Psoas muscle (tissue), 8 donors: ENCODE measurements at places on chromosomes 16 and 17.

DNA sequence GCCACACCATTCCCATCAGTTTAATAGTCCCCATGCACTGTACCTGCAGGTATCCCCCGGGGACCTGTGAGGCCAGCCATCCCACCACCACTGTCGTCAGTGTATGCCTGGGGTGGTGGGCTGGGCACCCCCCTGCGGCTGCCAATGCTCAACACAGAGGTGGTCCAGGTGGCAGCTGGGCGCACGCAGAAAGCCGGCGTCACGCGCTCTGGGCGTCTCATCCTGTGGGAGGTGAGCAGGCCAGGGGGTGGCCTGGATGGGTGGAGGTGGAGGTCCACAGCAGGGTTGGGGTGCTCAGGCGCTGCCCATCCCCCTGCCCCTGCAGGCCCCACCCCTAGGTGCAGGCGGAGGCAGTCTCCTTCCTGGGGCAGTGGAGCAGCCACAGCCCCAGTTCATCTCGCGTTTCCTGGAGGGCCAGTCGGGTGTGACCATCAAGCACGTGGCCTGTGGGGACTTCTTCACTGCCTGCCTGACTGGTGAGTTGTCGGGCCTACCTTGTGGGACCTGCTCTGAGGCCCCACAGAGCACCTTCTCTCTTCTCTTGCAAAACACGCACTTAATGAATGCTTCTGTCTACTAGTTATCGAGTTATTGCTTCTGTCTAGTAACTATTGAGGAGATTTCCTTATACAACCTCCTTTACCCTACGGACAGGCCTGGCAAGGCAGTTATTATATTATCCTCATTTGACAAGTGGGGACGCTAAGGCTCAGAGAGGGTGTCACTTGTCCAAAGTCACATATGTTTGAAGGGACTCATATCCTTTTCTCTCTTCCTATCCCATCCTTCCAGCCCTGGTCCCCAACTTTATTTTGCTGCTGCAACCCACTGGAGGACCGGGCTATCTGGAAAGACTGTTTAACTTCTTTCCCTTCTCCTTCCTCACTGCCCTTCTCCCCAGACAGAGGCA lies 5.8 kb upstream of the TRAF4 start:
- DNase-seq: no peak

GRCh38 chr16:3665508-3665907 lies 11.0 kb downstream of the DNASE1 start:
- DNase-seq: peak; percentile 38

DNA sequence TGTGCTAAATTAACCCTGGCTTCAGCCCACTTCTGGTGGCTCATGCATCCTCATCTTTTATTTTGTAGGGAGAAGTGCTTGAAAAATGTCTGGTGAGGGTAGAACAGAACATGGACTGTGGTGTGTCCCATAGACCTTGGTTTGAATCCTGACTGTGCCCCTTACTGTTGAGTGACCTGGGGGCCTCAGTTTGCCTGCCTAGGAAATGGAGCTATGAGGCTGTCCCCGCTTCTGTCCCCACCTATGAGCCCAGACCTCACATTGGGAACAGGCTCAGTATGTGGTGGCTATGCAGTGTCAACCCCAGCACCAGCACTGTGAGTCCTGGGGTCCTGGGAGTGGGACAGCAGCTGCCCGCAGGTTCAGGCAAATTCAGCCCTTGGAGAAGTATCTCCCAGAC lies 186.3 kb upstream of the GSE1 start:
- no peak for DNase-seq

DNA sequence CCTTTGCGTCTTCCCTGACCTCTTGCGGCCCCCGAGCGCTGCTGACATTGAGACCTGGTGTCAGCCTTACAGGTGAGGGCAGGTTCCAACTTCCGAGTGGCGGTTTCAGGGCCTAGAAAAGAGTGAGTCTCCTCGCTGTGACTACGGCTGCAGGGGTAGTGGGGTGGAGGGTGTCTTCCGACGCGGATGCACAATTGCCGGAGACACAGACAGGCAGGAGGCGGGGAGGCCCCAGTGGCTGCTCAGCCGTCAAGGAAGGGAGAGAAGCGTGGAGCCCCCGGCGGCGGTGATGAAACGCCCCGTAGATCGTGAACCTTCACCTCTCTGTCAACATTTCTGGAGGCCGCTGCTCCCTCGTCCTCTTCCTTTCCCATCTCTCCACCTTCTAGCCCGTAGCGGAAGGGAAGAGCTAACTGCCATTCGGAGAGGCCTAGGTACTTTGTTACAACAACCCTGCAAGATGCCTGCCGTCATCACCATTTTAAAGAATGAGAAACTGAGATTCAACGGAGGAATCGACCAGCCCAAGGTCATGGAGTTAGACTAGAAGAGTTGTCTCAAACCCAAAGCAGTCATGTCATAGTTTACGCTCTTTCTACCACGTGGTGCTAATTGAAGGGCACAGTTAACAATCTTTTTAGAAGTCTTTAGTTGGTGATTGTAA lies 485 bp downstream of the DNAJA3 start:
- no peak for DNase-seq

GRCh38 chr16:24497440-24497839 lies 41.9 kb upstream of the RBBP6 start:
- DNase-seq: no peak

DNA sequence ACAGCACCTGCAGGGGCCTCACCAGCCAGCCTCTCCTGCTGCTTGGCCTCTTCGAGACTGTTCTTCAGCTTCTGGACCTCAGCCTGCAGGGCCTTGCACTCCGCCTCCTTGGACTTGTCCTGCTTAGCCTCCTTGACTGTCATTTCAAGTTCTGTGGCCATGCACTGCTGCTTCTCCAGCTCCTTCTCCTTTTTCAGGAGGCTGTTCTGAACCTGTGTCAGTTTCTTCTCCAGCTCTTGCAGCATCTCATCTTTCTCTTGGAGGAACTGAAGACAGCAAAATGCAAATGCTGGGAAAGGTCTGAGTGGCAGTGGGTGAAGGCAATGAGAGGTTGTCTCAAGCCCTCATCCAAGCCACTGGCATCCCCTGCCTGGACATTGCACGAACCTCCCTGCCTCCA lies 39.1 kb downstream of the DHX38 start:
- no peak for DNase-seq

GRCh38 chr16:23516366-23517137 lies 6.3 kb upstream of the GGA2 start:
- DNase-seq: no peak

GRCh38 chr17:8466456-8466855 lies 30.8 kb downstream of the NDEL1 start:
- no peak for DNase-seq

DNA sequence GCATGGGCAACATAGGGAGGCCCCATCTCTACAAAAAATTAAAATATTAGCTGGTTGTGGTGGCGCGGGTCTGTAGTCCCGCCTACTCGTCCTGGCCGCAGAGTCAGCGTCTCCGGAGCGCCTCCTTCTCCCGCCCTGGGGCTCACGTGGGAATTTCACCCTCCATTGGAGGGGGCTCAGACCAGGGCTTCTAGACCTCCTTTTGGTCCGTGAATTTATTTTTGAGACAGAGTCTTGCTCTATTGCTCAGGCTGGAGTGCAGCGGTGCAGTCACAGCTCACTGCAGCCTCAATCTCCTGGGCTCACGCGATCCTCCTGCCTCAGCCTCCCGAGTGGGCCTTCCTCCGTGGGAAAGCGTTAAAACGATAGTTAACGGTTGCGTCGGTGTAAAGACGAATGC lies 394 bp upstream of the NME4 start:
- no peak for DNase-seq

GRCh38 chr16:48123104-48123788 lies 32.5 kb downstream of the ABCC12 start:
- peak; percentile 30 for DNase-seq

GRCh38 chr17:3972931-3973330 lies 8.7 kb upstream of the ATP2A3 start:
- DNase-seq: no peak

DNA sequence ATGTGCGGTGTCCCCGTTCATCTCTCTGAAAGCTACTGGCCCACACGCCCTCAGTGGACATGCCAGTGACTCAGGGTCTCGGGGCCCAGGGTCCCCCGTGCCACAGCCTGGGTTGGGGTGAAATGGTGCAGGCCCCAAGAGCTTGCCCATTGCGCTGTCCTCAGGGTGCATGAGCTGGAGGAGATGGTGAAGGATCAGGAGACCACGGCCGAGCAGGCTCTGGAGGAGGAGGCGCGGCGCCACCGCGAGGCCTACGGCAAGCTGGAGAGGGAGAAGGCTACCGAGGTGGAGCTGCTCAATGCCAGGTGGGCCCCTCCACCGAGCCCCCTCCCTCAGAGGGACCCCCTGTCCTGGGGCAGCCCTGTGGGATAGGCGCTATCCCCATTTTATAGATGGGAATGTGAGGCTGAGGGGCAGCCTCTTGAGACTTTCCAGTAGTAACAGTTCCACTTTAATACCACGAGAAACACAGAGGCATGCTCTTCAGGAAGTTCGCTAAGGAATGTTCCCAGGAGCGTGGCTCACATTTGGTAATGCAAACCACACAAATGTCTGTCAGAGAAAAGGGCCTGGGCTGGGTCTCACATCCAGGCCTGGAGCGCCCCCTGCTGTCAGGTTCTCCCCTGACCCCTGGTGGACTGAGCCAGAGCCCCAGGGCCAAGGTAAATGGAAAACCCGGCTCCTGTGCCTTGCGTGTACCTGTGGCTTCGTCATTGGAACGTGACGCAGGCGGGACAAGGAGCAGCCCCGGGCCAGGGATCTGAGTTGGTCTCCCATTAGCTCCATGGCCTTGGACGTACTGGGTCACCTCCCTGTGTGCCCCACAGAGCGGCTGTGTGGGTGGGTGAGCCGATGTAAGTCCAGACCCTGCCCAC lies 133.7 kb downstream of the RAB11FIP4 start:
- peak; percentile 88 for DNase-seq

DNA sequence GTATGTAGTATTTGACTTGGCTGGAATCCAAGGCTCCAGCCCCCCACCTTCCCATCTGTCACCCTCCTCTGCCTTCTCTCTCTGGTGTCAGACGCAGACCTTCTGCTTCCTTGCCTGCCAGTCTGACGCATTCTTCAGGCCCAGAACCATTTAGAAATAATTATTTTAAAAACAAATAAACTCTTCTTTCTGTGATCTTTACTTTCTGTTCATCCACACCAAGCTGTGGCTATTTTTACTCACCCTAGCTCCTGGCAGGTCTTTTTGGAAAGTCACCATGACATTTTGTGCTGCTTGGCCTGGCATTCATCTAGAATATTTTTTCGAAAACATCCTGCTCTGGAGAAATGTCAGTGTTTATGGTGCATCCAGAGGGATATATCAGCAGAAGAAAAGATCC lies 330.7 kb upstream of the ASIC2 start:
- no peak for DNase-seq

- DNase-seq: no peak
Measured at GRCh38 chr17:79691931-79692330, 38.8 kb upstream of the ENPP7 start.

DNA sequence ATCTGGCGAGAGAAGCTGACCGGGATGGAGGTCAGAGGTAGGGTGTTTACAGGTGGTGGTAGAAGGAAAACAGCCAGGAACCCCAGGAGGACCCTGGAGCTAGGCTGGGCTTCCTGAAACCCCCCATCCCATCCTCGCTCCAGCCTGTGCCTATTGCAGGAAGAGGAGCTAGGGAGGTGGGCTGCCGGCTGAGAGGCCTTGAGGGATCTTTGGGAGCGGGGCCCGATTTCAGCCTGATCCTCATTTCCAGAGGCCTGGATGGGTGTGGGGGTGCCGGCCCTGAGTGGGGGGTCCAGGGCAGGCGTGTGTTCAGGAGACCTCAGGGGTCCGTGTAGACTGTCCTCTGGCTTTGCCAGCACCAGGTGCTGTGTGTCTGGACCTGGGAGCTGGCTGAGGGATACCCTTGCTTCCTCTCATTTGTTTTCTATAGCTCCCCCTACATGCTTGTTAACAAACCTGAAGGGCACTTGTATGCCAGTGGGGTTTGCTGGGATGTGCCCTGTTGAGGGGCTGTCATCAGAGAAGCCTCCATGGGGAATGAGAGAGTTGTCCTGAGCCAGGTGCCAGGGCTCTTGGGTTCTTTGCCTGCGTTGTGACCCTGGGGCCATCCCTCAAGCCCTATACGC lies 18.9 kb upstream of the RAP1GAP2 start:
- no peak for DNase-seq

GRCh38 chr17:63941751-63942150 lies 9.6 kb upstream of the CD79B start:
- no peak for DNase-seq
